ENCODE measurements at places on chromosomes 5 and 9. TPM values are rescaled to one million over a fixed set of nuclear protein-coding genes. Genes with fewer than 3 reads are reported as not detected.

The CA9 gene
- total RNA-seq: 2.0 TPM

The CCDC183 gene
- total RNA-seq: 0.28 TPM

The ETF1 gene
- 100 TPM for total RNA-seq

The CFAP157 gene
- total RNA-seq: 0.09 TPM

The PLPP7 gene
- 6.8 TPM for total RNA-seq

The ARL14EPL gene
- total RNA-seq: 0.18 TPM

The ACSL6 gene
- 0.09 TPM for total RNA-seq

The GPR107 gene
- total RNA-seq: 20.8 TPM

The LCN6 gene
- total RNA-seq: not detected

The TMEM174 gene
- not detected for total RNA-seq
